Aorta (tissue), 5 donors: ENCODE measurements at places on chromosomes 3 and 15.

DNA sequence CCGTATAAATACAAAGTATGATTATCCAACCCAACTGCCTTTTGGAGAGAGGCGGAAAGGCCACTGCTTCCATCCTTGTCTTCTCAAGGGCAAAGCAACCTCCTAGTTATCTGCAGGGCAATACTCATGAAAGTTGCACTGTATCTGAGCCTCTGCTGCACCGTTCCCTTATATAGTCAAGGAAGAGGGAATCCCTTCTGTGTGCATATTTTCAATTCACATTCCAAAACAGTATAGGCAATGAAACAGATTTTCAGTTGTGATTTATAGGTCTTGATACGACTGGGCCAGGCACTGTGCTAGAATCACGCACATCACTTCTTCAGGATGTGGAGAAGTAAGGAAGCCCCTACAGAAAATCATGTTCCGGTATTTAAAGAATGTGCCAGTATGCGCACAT is 455.7 kb downstream of the FOXP1 start:
- no peak for DNase-seq

DNA sequence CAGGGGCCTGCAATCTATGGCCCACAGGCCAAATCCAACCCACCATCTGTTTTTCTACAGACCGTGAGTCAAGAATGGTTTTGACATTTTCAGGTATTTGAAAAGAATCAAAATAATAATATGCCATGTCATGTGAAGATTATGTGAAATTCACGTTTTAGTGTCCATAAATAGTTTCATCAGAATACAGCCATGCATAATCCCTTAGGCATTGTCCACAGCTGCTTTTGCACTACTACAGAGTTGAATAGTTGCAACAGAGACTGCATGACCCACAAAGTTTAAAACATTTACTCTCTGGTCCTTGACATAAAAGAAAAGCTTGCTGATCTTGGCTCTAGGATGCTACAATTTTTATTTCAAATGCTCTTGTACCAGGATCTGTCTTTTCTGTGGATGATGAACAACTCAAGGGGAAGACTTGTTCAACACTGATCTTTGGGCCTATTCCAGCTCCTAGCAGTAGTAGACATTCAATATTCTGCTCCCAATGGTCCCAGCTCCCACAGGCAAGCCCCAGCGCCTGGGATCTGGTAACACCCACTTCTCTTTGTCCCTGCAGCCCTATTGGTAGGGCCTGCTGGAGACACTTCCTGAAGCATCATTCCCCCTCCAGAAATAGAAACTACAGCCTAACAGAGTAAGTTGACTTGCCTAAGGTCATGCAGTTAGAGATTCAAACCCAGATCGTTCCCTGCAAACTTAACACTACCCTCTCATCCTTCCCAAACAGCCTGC is 76.9 kb downstream of the MRPL46 start:
- no peak for DNase-seq

DNA sequence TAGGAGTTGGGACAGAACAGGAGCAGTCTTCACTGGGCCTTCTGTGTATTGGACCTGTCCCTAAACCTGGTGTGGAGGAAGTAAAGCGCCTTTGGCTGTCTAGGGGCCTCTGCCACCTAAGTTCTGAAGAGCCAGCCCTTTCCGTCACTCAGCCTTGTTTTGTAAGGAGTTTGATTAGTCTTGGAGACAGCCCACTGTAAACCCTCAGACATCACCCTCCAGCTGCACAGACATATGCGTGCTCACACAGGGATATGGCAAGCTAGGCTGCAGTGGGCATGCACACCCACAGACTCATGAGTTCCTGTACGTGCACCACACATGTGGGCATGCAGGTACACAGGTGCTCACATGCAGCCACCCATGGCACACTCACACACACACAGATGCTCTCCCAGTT is 5.2 kb downstream of the PRKCD start:
- DNase-seq = no peak

- no peak for DNase-seq
Measured at GRCh38 chr15:40329804-40330203, 6.3 kb downstream of the INAFM2 start.

- no peak for DNase-seq
Measured at GRCh38 chr3:151501171-151501922, 40.5 kb upstream of the IGSF10 start.

DNA sequence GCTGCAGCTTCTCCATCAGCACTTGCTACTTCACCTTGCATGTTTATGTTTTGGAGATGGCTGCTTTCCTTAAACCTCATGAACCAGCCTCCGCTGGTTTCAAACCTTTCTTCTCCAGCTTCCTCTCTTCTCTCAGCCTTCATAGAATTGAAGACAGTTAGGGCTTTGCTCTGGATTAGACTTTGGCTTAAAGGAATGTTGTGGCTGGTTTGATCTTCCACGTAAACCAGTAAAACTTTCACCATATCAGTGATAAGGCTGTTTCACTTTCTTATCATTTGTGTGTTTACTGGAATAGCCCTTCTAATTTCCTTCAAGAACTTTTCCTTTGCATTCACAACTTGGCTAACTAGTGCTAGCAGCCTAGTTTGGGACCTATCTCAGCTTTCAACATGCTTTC is 11.7 kb upstream of the GNAT1 start:
- DNase-seq = no peak

DNA sequence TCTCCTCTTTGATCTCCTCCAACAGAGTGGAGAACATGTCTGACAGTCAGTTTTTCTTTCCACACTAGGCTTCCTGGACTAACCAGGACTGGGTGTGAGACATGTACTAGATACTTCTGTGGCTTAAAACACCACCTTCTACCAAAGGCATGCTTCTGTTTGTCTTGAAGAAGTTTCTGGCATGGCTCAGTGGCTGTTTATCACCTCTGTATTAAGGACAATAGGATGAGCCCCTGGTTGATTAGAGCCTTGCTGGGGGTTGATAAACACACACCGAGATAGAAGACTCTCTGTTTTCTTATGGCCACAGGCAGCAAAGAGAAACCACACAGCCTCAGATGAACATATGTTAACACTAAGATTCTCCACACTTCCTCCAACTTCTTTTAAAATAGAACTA is 40.5 kb downstream of the SV2B start:
- DNase-seq = no peak

DNA sequence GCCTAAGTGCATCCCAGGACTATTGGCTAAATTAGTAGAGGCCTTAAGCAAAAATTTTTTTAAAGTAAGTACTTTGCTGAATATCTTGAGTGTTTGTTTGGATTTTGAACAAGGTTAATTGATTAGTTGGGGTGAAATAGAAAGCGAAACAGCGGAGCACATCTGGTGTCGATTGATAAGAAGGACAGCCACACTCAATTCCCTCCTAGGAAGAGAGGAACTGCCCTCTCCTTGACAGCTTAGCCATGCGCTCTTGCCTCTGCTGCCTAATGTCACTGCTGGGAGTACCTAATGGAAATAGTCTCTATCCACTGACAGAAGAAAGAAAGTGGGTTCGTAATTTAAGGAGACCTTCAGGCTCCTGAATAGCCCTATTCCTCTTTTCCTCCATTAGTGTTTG is 943.6 kb downstream of the DIPK2A start:
- DNase-seq = no peak

GRCh38 chr3:192827208-192827607 is 90.4 kb downstream of the MB21D2 start:
- no peak for DNase-seq

- DNase-seq = no peak
Measured at GRCh38 chr3:21220944-21221343, 530.1 kb downstream of the ZNF385D start.

DNA sequence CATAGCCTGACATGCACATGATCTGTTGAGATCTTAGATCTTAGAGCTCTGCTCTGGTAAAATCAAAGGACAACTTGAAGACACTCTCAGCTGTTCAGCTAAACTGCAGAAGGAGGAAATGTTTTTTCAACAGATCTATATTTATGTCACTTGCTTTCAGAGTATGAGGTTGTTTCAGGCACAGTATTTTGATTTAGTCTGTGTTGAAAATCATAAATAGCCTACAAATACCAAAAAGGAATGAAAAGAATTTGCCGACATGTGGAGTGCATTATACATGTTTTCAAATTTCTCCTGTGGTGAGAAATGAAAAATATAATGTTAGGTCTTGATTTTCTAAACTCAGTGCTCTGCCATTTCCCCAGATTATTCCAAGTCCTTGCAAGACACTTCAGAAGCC is 1118.4 kb downstream of the TBL1XR1 start:
- DNase-seq = no peak

DNA sequence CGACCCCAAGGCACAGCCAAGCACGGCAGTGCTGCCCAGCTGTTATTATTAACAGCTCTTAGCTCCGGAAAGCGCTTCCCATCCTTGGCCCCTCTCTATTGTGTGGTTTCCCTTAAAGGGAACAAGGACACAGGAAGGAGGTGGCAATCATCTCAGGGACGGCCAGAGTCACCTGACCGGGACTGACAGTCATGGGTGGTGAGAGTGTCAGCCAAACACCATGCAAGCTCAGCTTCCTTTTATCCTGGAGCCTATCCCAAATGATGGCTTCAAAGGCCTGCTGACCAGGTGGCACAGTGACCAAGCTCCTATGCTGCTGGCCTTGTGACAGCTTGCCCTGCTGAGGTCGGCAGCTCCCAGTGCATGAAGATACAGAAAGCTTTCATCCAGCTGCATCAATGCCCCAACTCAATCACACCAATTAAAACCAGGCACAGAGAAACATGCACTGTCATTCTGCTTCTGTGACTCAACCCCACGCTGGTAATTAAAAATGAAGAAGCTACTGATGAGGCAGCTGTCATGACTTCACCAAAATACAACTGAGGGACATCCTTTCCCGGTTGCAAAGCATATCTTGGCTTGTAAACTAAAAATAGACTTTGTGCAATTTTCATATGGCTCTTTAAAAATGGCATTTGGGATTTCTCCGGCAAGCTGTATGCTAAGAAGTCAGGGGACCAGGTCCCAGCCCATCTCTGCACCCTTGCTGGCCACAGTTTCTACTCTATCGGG is 34.0 kb downstream of the PCSK6 start:
- DNase-seq = no peak

DNA sequence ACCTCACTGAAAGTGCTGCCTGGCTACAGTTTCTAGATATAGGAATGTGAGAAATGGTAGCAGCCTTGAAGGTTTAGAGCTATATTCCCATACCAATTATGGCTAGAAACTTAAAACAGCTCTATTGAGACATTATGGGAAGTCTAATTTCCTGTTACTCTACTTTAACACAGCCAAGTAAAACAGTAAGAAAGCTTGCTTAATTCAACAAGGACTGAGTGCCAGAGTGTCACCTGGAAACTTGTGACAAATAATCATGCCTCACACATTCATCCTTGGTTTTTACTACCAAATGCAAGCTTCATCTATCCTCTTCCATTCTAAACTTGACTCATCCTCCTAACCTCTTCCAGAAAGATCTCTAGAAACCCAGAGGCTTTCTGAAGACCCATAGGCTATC is 41.7 kb downstream of the UBE3A start:
- no peak for DNase-seq

GRCh38 chr3:59381282-59381681 is 331.5 kb upstream of the CFAP20DC start:
- DNase-seq = no peak

- DNase-seq = no peak
Measured at GRCh38 chr3:114241262-114241661, 3.9 kb upstream of the ZNF80 start.

- no peak for DNase-seq
Measured at GRCh38 chr3:170644711-170645110, 58.8 kb upstream of the SLC7A14 start.

GRCh38 chr3:147391781-147392624 is 14.3 kb downstream of the ZIC4 start:
- DNase-seq = no peak

- DNase-seq = no peak
Measured at GRCh38 chr3:160641665-160642309, 35.2 kb upstream of the ARL14 start.

DNA sequence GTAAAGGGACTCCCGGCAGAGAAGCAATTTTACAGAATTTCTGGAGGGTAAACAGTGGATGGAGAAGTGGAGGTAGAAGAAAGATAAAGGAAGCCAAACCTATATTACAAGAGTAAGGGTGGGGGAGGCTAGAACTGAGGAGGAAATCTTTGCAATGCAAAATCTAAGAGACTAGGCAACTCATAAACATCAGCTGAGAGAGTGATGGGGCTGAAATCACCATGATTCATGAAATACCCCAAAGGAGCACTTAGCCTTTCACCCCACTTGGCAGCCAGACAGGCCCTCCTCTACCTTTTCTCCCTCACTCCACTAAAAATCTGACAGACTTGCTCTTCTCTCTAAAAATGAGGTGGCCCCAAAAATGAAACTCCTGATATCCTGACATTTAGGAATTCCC is 19.5 kb upstream of the ZBTB38 start:
- no peak for DNase-seq

- no peak for DNase-seq
Measured at GRCh38 chr3:46545818-46546630, 20.1 kb downstream of the LRRC2 start.

DNA sequence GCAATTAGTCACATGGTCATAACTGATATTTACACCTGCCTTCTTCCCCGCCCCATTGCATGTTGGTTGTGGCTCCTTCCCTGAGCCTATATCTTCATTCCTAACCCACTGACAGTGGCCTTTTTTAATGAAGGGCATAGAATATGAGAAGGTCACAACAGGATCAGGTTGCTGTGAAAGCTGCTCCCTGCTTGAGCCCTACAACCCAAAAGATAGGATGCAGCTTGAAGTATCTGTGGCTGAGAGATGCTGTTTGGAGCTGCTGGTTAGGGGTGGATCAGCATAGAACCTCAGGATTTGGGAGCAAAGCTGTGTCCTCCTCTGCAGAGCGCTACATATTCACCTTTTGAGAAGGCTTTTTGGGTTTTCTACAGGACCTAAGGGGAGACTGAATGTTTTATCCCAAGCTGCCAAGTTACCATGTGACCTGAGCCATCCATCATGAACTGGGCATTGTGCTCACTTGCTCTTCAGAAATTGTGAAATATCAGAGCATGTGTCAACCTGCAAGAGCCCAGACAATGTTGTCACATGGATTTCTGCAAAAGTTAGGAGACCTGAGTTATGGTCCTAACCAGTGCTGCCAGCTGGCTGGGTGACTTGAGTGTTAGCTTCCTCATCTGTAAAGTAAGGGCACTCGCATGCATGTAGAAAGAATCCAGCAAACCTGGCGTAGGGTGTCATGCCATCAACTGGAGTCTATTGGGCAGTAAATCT is 49.8 kb upstream of the ARL8B start:
- no peak for DNase-seq
